ENCODE measurements at places on chromosomes 5 and 9.

DNA sequence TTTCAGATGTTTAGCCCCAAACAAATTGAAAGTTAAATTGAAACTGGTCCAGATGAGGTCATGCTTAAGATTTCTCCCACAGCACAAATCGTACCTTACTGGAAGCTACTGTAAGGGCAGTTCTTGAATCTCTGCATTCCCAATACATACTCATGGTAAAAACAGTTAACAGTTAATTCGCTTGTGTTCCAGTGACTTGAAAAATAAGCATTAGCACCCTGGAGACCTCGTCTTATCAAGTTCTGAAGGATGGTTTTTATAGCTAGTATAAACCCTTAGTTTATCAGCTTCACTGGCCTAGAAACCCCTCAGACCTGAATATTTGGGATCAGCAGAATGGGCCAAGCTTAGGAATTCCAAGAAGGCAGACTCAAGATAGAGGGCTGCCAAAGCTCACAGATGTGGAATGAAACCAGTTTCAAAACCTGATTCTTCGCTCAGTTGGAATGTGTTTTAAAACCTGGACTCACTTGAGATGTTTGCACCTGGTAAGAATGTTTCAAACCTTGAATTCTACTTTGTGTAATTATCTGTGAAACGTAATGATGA is 103.6 kb downstream of the C9orf152 start:
- no peak for DNase-seq

GRCh38 chr9:108297073-108297472 is 558.7 kb downstream of the ACTL7B start:
- no peak for DNase-seq

DNA sequence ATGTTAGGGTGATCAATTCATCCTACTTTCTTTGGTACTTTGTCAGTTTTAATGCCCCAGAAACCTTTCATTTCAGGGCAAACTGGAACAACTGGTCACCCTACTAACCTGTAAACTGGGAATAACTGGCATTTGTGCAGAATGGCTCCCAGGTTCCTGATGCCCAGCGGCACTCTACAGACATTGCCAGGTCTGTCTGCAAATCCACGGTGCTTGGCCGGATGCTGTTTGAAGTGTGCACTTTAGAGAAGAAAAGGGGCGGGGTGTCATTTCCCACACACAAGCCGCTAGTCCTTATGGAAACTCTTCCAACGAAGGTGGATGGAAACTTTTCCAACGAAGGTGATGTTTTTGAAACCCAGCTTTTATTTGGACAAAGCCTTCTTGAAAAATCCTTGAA is 49.9 kb upstream of the OTULINL start:
- DNase-seq, result no peak

- no peak for DNase-seq
Measured at GRCh38 chr9:134475011-134475790, 148.9 kb downstream of the RXRA start.

- DNase-seq, result no peak
Measured at GRCh38 chr5:31122998-31123951, 70.2 kb upstream of the CDH6 start.
